T-helper 17 cell (primary cell): ENCODE measurements at places on chromosomes 2 and 18. TPM values are rescaled to one million over a fixed set of nuclear protein-coding genes. Genes with fewer than 3 reads are reported as not detected.

GRCh38 chr18:46555213-46555612, 101.8 kb downstream of the LOXHD1 start:
- no peak for DNase-seq

- no peak for DNase-seq
These were observed 148.1 kb downstream of the GALNT14 start for GRCh38 chr2:30990176-30990575.

DNA sequence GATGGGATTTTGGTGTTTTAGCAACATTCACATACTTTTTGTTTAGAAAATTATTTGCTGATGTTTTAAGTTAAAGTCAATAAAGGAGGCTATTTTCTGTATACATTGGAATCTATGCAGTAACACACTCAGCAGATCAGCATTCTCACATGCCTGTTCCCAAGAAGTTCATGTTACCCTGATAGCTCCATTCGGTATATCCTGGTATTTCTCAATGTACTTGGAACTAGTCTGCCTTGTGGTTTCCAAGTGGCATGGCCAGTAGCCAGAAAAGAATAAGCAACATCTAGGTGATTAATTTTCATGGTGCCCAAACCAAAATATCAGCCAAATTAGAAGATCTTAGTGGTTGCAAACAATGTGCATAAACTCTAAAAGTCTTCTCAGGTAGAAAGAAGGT, 5.2 kb upstream of the NCAPH start:
- no peak for DNase-seq

GRCh38 chr18:78903436-78904178, 76.0 kb upstream of the SALL3 start:
- DNase-seq = no peak

GRCh38 chr2:240672701-240673190, 9.9 kb downstream of the AQP12B start:
- DNase-seq = no peak

GRCh38 chr2:20600756-20601325, 50.1 kb downstream of the HS1BP3 start:
- no peak for DNase-seq

The CTNNA2 gene
- total RNA-seq = not detected

The SCYGR3 gene
- not detected for total RNA-seq

The OSBPL6 gene
- 0.67 TPM for total RNA-seq
